ENCODE measurements at places on chromosomes 11 and 22.

DNA sequence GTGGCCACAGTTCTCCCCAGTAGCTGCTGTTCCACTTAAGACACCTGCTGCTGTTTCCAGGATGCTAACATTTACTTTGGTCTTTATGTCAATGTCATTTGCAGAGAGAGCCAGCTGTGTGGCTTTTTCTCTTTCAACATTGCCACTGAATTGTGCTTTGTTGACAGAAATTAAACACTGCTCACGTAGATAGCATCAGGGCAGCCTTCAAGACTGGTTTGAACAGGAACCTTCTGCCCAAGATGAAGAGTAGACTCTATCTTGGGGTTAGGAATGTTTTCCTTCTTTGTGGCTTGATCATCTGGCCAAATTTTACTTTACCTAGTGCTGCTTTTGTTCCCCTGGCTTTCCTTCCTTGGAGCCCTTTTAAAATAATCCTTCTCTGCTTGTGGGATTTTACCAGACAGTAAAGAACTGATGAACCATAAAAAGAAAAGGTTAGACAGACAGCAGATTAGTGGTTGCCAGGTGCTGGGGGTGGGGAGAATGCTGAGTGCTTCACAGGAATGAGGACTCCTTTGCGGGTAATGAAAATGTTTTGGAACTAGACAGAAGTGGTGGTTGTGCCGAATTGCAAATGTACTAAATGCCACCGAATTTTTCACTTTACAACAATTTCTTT is 22.7 kb upstream of the XBP1 start:
- peak; percentile 74 for ATAC-seq

GRCh38 chr22:26609287-26609686 is 8.5 kb downstream of the CRYBB1 start:
- no peak for ATAC-seq

DNA sequence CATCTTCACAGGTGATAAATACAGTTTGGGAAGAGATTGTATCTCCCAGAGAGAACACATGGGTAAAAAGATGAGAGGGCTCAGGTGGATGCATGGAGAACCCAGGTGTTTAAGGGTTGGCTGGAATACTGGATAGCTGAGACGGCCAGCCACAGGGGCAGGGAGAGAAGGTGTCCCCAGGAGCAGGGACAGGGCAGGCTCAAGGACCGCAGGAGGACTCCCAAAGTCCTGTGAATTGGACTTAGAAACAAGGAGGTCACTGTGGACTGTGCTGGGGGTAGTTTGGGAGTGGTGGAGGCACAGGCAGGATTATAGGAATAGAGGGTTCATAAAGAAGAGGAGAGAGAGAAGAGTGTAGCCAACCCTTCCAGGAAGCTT is 103.8 kb upstream of the PARVA start:
- ATAC-seq, result no peak

DNA sequence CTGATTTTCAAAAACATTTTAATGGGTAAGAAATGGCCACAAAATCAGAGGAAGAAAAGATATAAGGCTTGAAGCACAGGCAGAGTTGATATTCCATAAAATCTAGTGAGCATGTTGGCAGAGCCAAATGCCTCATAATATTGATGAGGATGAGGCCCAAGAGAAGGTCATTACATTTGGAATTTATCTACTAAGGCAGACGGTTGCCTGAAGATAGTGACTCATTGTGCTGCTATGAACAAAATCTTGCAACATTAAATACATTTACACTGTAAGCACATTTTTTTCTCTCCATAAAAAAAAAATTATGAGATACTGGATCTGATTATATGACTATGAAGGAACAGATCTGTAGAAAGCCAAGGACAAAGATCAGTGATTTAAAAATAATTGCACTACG is 881.4 kb upstream of the CHORDC1 start:
- no peak for ATAC-seq

GRCh38 chr22:31829505-31829904 is 75.7 kb downstream of the DEPDC5 start:
- ATAC-seq, result peak; percentile 77

- ATAC-seq, result no peak
Measured at GRCh38 chr22:36347094-36347493, 40.7 kb downstream of the MYH9 start.

GRCh38 chr22:27839057-27839660 is 37.6 kb upstream of the MN1 start:
- no peak for ATAC-seq

DNA sequence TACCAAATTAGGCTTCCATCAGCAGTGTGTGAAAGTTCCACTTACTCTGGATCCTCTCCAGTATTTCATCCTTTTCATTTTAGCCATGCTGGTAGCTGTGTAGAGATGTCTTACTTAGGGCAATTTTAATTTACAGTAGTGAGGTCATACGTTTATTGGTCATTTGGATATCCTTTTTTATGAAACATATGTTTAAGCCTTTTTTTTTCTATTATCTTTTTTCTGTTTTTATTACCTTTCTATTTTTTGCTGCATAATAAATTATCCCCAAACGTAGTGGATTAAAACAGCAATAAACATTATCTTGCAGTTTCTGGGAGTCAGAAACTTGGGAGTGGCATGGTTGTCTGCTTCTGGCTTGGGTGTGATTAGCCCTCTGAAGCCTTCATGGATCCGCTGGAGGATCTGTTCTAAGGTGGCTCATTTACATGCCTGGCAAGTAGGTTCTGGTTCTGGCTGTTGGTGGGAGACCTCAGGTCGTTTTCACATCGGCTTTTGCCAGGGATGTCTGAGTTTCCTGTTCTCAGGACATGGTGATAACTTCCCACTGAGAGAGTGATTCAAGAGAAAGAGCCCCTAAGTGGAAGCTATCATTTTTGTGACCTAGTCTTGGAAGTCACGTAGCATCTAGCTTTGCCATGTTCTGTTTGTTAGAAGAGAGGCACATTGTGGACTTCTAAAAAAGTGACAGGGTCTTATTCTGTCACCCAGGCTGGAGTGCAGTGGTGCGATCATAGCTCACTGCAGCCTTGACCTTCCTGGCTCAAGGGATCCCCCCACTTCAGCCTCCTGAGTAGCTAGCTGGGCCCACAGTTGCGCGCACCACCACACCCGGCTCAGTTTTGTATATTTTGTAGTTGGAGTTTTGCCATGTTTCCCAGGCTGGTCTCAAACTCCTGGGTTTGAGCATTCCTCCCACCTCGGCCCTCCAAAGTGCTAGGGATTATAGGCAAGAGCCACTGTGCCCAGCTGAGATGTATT is 38.6 kb downstream of the PPP6R3 start:
- ATAC-seq, result no peak

DNA sequence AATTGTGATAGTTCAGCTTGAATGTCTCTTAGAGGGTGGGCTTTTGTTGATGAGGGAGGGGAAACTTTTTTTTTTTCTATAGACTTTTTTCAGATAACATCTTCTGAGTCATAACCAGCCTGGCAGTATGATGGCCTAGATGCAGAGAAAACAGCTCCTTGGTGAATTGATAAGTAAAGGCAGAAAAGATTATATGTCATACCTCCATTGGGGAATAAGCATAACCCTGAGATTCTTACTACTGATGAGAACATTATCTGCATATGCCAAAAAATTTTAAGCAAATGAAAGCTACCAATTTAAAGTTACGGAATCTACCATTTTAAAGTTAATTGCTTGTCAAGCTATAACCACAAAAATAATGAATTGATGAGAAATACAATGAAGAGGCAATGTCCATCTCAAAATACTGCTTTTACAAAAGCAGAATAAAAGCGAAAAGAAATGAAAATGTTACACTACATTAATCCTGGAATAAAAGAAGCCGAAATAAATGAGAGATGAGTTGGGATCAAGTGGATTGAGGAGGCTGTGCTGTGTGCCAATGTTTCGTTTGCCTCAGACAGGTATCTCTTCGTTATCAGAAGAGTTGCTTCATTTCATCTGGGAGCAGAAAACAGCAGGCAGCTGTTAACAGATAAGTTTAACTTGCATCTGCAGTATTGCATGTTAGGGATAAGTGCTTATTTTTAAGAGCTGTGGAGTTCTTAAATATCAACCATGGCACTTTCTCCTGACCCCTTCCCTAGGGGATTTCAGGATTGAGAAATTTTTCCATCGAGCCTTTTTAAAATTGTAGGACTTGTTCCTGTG is 3.9 kb downstream of the MALAT1 start:
- no peak for ATAC-seq

- ATAC-seq, result no peak
Measured at GRCh38 chr11:111452146-111452545, 60.0 kb downstream of the BTG4 start.

- no peak for ATAC-seq
Measured at GRCh38 chr11:2995893-2996554, 3.9 kb upstream of the NAP1L4 start.

- no peak for ATAC-seq
Measured at GRCh38 chr22:26326803-26327202, 102.3 kb upstream of the ASPHD2 start.

All from stimulated activated memory B cell treated with anti-CD40 and anti-IgM and Interleukin-4, amounts not matched to agents 10 μg/mL and 1 μg/mL and 100 μg/mL, for 72 hours (primary cell).